Esophagus mucosa (tissue), 1 donor: ENCODE measurements at places on chromosomes 5 and 9.

GRCh38 chr9:125523681-125524080 is 183.3 kb downstream of the MAPKAP1 start:
- ATAC-seq, result no peak

DNA sequence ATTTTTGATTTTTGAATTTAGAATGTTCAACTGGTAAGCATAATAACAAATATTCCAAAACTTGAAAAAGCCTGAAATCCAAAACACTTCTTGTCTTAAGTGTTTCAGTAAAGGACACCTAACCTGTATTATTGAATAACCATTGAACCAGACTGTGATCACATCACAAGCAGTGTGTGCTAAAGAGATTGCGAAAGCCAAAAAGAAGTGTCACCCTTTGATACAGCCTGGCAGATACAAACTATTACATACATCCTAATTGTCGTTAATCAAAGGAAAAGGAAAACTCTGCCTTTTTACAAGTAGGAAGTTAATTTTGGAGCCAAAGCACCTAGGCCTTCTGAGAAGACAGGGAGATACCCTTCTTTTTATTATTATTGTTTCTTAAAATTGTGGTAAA is 8.4 kb upstream of the FAM120AOS start:
- no peak for ATAC-seq

DNA sequence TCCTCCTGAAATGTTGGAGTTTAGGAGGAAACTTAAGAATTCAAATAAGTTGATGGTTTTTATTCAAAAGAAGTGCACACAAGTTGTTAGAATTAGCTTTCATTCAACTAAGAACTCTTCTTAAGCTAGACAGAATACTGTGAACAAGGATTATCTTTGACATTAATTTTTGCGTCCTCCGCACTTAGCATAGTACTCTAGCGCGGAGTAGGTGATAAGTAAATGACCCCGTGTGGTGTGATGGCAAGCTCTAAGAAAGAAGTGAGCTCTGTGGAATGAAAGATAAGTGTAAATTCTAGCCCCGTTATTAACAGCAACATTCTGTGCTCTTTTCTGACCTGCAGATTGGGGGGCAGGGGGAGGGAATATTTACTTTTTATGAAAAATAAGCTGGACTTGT is 1.0 kb downstream of the BRIX1 start:
- ATAC-seq, result no peak

- ATAC-seq, result no peak
Measured at GRCh38 chr9:116323012-116323411, 169.4 kb downstream of the PAPPA start.

DNA sequence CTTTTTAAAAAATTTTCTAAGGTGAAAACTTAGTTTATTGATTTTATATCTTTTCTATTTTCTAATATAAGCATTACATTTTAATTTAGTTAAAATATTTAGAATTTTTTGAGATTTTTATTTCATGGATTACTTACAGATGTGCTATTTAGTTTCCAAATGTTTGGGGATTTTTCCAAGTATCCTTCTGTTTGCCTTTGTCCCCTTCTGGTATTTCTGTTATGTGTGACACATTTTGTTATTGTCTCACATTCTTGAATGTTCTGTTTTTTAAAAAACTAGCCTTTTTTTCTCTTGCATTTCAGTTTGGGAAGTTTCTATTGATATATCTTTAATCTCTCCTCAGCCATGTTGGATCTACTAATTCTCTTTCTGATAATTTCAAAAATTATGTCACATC is 234.9 kb downstream of the FAM170A start:
- ATAC-seq, result no peak

DNA sequence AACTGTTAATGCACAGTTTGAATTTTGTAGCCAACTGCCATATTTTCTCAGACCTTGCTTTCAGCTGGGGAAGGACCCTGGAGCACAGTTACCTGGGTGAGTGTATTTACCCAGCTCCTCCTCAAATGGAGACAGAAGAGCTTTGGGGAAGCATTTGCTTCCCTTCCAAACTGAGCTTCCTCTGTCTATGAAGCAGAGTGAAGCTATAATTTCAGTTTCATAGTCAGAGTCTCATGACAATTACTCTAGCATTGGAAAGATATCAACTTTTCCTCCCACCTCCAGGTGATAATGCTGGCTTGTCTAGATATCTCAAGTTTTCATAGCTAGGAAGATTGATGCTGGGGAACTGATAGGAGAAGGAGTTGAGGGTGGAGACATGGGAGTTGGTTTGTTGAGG is 406.4 kb upstream of the CLINT1 start:
- no peak for ATAC-seq
